ENCODE measurements at places on chromosomes 3 and 15.

- no peak for DNase-seq
Observed at GRCh38 chr3:20510396-20510795, 324.4 kb upstream of the SGO1 start.

DNA sequence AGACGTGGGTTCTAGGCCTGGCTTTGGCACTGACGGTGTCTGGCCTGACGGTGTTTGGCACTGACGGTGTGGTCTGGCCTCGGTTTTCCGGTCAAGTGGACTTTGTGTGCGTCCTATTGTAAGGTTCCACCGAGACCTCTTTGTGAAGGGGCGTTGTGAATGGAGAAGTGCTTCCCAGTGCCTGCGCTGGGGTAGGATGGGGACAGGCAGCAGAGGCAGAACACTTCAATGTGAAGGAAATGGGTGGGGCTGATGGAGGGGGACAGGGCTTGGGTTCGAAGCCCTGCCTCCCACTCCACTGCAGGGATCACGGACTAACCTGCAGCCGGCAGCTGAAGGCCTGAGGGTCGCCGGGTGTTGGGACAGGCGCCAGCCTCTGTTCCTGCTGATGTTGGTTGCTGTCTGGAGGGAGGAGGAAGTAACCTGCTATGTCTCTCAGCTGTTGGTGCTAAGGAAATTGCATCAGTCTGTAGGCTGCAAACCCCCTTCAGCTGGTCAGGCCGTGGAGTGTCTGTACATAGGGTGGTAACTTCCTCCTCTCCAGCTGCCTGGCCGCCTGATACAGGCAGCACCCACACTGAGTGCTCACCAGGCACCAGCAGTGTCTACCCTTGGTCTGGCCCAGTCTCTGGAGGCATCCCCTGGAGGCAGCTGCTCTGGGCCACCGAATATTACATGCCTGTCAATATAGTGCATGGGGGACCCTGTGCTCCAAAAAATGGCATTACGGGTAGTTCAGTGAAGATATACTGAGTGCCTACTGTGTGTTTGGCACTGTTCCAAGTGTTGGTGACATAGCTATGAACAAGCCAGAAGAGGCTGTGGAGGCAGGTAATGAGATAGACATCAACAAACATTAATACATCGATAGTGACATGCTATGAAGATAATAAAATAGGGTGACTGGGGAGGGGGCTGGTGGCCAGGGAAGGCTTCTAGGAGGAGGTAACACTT is 1.1 kb downstream of the TM6SF1 start:
- DNase-seq: no peak

DNA sequence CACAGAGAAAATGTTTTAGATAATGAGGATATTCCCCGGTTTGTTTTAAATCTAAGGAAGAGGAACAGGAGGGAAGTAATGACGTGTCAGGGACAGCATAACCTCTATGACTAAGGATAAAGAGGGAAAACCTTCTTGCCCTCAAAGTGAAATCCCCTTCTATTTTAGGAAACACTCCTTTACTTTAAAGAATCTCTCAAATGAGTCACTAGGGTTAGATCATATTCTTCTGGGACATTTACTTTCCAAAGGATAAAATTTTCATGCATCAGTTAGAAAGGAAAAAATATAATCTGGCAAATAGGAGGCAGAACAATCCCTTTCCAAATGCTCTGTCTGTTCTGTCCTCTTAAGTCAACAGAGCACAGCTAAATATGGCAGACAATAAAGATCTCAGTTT is 43.2 kb upstream of the UBE2E2 start:
- no peak for DNase-seq

- no peak for DNase-seq
Observed at GRCh38 chr3:25043749-25044148, 384.3 kb upstream of the RARB start.

- no peak for DNase-seq
Observed at GRCh38 chr3:9778143-9779074, 8.7 kb upstream of the CAMK1 start.

DNA sequence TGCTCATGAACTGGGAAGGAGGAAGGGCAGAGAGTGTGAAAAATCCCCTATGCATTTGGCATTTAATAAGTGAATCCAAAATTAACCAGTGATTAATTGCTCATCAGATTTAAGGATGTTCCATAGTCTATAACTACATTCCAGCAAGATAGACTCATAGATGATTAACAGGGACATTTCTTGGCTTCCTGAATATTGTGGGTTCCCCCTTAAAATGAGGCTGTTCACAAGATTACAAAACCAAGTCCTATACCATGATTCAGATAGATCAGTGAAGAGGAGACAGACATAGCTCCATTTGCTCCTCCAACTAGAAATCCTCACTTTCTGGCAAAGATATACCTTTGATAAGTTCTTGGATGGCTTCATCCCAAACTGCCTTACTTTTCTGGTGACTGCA is 15.4 kb downstream of the RASGRP1 start:
- DNase-seq: no peak

GRCh38 chr3:46206282-46207015 is 1.7 kb downstream of the CCR1 start:
- DNase-seq: no peak

GRCh38 chr3:152307829-152308474 is 39.2 kb downstream of the MBNL1 start:
- DNase-seq: peak; percentile 36

GRCh38 chr3:56688191-56688590 is 5.1 kb upstream of the TASOR start:
- no peak for DNase-seq

DNA sequence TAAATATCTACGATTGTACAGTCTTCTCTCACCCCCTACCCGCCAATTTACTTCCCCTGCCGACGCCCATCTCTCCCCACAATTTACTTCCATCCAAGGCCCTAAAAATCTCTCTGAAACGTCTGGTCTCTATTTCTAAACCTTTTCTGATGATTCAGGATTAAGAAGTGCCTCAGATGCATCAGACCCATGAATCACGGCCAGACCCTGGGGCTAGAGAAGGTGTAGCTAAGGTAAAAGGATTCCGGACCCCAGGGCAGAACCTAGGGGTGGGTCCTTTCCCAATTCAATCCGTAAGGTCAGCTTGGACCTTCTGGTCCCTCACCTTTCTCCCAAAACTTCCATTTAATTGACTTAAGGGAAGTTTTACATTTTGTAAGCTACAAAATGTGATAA is 46.4 kb downstream of the LRIG1 start:
- no peak for DNase-seq

DNA sequence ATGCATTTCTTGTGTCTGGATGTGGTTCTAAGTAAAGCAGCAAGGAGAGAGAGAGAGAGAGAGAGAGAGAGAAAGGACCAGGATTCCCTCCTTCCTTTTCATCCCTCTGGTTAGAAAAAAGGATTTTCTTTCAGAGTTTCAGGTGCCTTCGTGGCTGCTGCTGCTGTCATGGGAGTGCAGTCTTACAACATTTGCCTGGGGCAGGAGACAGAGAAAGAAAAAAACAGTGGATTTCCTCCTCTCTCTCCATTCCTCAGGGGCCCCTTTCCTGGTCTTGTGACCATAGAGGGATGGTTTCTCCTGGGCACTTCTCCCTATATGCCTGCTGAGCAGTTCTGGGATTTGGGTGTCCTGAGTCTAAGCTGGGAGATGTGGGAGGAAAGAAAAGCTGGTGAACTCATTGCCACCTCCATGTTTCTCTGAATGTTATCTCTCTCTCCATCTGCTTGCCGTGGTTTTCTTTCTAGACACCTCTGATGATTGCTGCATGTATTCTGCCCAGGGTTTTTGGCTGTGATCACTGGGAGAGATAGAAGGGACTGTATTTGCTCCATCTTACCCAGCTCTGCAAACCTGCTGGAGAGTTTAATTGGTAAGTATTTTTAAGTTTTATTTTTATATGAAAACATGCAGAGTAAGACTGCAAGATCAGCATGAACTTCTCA is 142.4 kb upstream of the RGMA start:
- DNase-seq: no peak

- DNase-seq: no peak
Observed at GRCh38 chr3:71874618-71875017, 89.7 kb upstream of the PROK2 start.

- peak; percentile 82 for DNase-seq
Observed at GRCh38 chr3:47780741-47781684, 680 bp downstream of the SMARCC1 start.

GRCh38 chr3:183375787-183376186 is 52.6 kb downstream of the MCF2L2 start:
- DNase-seq: no peak

DNA sequence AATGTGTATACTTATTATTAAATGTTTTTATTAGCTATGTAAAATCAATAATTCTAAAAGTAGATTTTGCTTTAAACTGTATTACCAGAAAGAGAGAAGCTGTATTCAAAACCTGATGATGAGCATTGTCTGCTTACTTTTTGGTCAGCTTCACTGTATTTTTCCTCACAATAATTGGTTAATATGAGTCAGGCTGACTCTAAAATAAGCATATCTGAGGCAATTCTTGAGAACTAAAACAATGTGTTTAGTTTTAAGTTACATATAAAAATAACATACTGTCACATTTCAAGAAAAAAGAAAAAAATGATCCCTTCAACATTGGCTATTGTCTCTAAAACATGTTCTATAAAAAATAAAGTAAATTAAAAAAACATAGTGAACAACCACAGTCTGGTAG is 66.1 kb downstream of the EPHA3 start:
- no peak for DNase-seq

DNA sequence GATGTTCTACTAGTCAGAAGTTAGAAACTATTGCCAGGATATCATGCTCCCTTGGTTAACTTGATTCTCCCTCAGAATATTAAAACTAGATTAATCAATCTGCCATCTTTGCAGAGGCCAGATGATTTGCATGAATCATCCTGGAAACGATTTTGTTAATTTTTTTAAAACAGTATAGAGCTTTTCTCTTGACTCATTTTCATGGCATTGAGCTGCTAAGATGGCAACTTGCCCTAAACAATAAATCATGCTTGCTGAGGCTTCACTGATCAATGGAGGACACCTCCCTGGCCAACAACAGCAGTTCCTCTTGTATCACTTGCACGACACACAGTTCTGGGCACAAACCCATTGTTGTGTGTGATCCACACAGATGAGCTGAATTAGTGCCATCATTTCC is 109.1 kb downstream of the COL6A6 start:
- DNase-seq: no peak

DNA sequence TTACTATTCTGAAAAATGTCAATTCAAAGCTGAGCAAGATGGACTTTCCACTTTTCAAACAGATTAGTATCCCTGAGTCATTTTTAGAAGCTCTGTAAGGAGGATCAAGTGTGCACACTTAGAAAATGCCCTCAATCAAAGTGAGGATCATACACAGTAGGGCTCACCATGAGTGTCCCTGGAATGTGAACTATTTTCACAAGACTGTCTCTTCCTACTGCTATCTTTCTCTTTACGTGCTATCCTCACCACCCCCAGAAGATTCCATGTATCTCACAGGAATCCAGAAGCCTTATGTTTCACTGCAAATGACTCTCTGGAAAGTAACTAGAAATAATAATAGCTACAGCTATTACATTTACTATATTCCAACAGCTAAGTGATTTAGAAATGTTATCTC is 349.9 kb upstream of the TGFBR2 start:
- DNase-seq: no peak

DNA sequence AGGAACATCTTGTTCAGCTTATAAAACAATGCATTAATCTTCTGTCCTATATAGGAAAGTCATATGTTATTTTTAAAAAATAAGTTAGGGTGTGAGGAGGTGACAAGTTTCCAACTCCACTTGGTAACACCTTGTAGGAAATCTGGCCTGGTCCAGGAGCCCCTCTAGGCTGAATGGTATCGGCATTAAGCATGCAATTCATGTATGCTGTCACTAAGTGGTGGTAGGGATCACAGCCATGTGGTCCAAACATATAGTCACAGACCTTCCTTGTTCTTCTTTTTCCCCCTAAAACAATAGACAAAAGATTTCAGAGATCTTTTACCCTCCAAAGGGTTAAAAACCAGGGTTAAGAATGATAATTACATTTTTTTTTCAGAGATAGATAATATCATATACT is 4.2 kb upstream of the APBA2 start:
- no peak for DNase-seq

- DNase-seq: no peak
Observed at GRCh38 chr15:92839696-92840095, 60.4 kb upstream of the CHD2 start.

DNA sequence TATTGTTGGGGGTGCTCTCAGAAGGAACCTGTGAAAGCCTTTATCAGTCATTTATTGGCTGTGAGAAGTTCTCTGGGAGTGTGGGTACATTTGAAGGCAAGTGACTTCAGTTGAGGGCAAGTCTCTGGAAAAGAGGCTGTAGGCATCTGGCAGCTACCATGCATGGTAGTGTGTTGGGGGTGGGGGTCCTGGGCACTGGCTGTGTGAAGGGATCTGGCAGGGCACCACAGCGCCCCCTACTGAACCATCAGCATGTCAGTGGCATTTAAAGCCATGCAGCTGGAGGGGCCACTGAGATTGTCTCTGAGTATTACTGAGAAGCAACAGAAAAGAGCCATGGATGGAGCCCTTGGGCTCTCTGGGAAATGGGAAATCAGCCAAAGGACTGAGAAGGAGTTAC is 30.6 kb downstream of the CRTAP start:
- peak; percentile 69 for DNase-seq

GRCh38 chr3:129878355-129878754 is 15.2 kb downstream of the TMCC1 start:
- no peak for DNase-seq

- DNase-seq: no peak
Observed at GRCh38 chr3:153273217-153273616, 111.2 kb downstream of the RAP2B start.

DNA sequence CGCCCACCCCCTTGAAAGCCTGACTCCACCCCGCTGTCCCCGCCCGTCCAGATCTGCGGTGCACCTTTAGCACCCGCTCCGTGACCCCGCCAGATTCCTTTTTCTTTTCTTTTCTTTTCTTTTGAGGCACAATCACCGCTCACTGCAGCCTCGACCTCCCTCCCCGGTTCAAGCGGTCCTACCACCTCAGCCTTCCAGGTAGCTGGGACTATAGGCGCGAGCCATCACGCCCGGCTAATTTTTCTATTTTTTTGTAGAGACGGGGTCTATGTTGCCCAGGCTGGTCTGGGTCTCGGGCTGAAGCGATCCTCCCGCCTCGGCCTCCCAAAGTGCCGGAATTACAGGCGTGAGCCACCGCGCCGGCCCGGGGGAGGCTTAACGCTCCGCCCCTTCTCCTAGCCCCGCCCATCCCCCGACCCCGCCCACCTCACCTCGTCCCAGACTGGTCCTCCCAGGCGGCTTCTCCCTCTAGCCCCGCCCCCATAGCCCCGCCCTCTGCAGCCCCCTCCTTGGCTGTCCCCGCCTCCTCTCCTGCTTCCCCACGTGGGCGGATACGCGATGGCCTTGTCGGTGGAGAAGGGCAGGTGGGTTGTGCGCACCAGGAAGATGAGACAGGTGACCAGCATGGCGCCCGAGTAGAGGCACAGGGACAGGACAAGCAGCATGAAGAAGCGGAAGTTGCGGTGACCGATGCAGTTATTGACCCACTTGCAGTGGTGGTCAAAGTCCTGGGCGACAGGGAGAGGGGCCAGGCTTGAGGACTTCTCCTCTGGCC is 3.2 kb downstream of the ZDHHC19 start:
- peak; percentile 77 for DNase-seq

Data from neural progenitor cell (in vitro differentiated cells).